Naive B cell (primary cell): ENCODE measurements at places on chromosomes 11 and 22. TPM values are rescaled to one million over a fixed set of nuclear protein-coding genes. Genes with fewer than 3 reads are reported as not detected.

DNA sequence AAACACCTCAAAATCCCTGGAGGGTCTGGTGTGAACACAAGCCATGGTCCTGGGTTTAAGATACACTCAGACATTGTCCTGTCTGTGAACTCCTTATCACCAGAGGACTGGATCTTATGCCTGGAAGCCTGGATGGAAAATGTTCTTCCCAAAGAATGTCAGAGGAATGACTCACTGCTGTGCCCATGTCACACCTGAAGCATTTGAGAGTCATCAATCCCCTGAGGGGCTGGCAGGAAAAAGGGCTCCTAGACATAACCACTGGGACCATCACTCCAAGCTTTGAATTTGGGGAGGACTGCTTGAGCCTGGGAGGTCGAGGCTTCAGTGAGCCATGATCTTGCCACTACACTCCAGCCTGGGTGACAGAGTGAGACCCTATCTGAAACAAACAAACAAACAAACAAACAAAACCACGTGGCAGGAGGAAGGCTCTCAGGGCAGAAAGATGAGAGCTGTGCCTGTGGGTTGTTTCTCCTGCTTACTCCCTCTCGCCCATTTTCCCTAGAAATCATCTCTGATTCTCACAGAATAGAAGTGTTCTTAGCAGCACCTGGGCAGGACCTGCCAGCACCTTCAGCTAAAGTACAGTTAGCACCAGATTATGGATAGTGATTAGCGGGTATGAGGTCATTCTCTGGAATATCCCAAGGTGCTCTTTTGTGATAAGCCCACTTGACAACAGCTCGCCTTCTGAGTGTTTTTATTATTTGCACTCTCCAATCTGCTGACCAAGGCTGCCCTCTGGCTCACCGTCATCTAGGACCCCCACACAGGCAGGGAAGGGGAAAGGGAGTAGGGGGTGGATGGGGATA, 11.9 kb upstream of the PRG2 start:
- peaks cover 2% of the 10 kb centered on the region for H3K36me3 ChIP-seq
- H3K27ac ChIP-seq, result peak overlapping the region; percentile 28
- H3K27me3 ChIP-seq, result no peaks in the 10 kb centered on the region
- peaks cover 13% of the 10 kb centered on the region for H3K4me1 ChIP-seq
- no peak for DNase-seq
- H3K4me3 ChIP-seq, result no peak overlapping the region

The VPREB1 gene
- 23.1 TPM for polyA plus RNA-seq

- H3K4me3 ChIP-seq, result no peak within 1 kb of the TSS
- no peak within 1 kb of the TSS for H3K27ac ChIP-seq
- H3K36me3 ChIP-seq, result no peaks in the 10 kb centered on the region
- H3K27me3 ChIP-seq, result peaks cover 58% of the 10 kb centered on the region
Observed at GRCh38 chr11:18046116-18046777, at the start of gene TPH1. TSS of gene TPH1 (minus strand) at chr11:18046269. CDS start at chr11:18040762, 5,507 bp downstream.

GRCh38 chr11:103729617-103730016, 306.8 kb upstream of the DDI1 start:
- H3K27me3 ChIP-seq, result no peaks in the 10 kb centered on the region
- no peaks in the 10 kb centered on the region for H3K4me1 ChIP-seq
- no peak overlapping the region for H3K27ac ChIP-seq
- no peak for DNase-seq

The PLA2G3 gene
- not detected for polyA plus RNA-seq

The TAF6L gene
- 9.9 TPM for polyA plus RNA-seq

DNA sequence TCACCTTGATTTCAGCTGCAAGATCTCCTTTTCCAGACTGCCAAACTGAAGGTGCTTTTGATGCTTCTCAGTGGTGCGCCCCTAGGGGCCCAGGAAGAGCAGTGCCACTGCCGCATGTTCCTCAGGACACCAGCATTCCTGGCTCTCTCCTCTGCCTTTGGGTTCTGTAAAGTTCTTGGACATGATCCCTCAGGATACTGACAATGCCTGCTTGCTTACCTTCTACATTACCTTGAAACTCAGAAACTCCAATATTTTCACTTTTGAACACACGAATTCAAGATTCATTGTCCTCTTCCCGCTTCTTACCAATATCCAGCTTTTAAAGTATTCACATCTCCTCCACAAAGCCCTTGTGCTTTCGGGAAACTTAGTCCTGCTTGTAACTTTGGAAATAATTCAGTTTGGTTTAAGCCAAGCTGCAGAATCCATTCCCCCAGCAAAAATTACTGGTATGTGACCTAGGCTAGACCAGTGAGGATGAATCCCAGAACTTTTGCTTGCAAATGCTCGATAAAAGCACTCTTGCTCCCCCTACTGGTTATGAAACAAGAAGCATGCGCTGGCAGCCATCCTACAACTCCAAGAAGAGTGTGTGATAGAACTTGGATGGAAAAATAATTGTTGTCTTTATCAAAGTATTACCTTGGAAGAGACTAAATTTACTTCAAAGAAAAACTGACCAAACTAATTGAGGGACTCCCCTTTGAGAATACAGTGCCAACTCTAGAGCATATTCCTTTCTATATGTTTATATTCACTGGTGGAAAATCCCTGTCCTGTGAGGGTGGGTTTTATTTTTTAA, 16.5 kb upstream of the OR5B21 start:
- no peaks in the 10 kb centered on the region for H3K27me3 ChIP-seq
- H3K36me3 ChIP-seq, result peaks cover 12% of the 10 kb centered on the region
- H3K4me1 ChIP-seq, result peaks cover 36% of the 10 kb centered on the region

DNA sequence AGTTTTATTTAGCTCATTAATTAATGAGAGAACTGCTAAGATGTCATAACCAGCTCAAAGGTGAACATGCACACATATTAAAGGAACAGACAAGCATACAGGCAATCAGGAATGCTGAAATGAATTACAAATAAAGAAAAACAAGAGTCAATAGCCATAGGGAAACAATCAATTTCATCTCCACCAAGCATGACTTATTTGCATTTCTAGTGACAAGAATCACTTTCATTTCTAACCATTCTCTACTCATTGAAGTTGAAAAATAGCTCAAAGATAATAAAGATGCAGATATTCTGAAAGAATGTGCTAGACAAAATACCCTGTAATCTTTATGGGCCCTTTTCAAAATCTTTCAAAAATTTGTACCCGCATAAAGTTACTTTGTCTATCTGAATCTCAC, 23.2 kb downstream of the ISX start:
- no peak overlapping the region for H3K27ac ChIP-seq
- no peaks in the 10 kb centered on the region for H3K36me3 ChIP-seq
- DNase-seq, result no peak
- H3K4me3 ChIP-seq, result no peak overlapping the region
- no peaks in the 10 kb centered on the region for H3K4me1 ChIP-seq
- peaks cover 37% of the 10 kb centered on the region for H3K27me3 ChIP-seq

- no peak overlapping the region for H3K4me3 ChIP-seq
- H3K4me1 ChIP-seq, result peaks cover 37% of the 10 kb centered on the region
- H3K36me3 ChIP-seq, result peaks cover 22% of the 10 kb centered on the region
- no peaks in the 10 kb centered on the region for H3K27me3 ChIP-seq
- DNase-seq, result no peak
Observed at GRCh38 chr22:20036084-20036482, 15.2 kb downstream of the TANGO2 start.

- no peak overlapping the region for H3K27ac ChIP-seq
- DNase-seq, result no peak
- H3K36me3 ChIP-seq, result no peaks in the 10 kb centered on the region
- H3K4me1 ChIP-seq, result no peaks in the 10 kb centered on the region
- no peaks in the 10 kb centered on the region for H3K27me3 ChIP-seq
- no peak overlapping the region for H3K4me3 ChIP-seq
Observed at GRCh38 chr11:112715056-112715455, 246.2 kb upstream of the NCAM1 start.

The OR52I2 gene
- not detected for polyA plus RNA-seq

The OR56B4 gene
- not detected for polyA plus RNA-seq

DNA sequence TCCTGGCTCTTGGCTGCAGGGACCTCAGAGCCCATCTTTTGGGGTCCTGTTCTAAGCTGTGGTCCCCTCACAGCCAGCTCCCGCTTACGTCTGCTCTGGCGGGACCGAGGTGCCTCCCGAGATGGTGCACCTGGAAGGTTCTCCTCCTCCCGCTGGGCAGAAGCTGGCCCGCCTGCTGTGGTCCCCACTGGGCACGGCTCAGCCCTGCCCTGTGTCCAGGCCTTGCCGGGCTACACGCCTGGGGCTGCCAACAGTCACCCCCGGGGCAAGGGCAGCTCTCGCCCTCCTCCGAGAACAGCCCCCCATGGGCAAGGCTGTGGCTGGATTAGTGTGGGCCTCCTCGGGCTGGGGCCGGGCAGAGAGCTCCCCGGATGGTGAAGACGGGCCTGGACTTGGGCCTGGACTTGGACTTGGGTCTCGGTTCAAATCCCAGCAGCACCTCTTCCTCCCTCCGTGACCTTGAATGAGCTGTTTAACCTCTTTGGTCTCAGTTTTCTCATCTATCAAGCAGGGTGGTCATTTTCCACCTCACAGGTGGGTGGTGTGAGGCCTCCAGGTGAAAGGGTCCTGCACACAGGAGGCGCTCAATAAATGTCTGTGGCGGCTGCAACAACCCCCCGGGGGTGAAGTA, 998 bp downstream of the BAIAP2L2 start:
- peak overlapping the region; percentile 87 for H3K27ac ChIP-seq
- H3K36me3 ChIP-seq, result peaks cover 7% of the 10 kb centered on the region
- H3K4me3 ChIP-seq, result no peak overlapping the region
- no peak for DNase-seq
- no peaks in the 10 kb centered on the region for H3K27me3 ChIP-seq

The OR4C5 gene
- polyA plus RNA-seq, result not detected

The UQCC3 gene
- polyA plus RNA-seq, result 10.1 TPM

DNA sequence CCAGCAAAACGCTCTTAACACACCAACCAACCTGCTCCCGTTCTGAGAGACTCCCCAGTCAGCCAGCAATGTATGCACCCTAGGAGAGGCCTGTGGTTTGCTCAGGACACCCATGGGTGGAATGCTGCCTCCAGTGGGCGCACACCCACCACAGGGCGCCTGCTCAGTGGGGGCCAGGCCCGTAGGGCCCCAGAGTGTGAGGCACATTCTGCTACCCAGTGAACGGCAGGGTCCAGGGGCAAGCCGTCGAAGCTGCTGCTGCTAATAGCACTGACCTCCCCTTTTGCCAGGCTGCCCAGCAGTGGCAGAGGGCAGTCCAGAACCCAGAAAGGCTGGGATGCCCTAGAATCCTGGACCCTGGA, 12.8 kb downstream of the B3GAT1 start:
- peaks cover 46% of the 10 kb centered on the region for H3K27me3 ChIP-seq
- no peak overlapping the region for H3K4me3 ChIP-seq
- no peaks in the 10 kb centered on the region for H3K4me1 ChIP-seq
- no peak for DNase-seq

DNA sequence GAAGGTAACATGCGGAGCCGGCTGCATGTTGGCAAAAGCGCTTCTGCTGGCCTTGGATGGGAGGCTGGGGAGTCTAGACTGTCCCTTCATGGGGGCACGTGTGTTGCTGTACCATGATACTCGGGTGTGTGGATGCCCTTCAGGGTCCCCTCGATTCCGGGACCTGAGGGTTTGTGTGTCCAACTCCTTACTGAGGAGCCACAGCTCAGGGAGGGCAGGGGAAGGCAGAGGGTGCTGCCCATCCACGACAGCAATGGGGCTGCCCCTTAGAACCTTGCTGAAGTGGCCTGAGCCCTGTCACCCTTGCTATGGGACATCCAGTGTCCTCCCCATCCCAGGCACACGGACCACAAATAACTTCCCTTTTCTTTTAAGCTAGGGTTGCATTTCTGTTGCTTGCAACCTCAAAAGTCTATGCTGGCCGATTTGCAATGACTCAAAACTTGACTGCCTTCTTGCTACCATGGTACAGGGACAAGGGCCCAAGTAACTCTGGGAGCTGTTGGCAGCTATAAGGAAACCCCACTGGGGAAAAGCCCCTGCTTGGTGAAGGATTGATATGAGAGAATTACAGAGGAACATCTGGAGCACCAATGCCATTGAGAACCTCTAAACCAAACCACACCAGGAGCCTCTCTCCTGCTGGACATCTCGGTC, 43.8 kb downstream of the RTL6 start:
- H3K36me3 ChIP-seq, result no peaks in the 10 kb centered on the region
- no peak overlapping the region for H3K4me3 ChIP-seq
- DNase-seq, result no peak
- H3K27me3 ChIP-seq, result no peaks in the 10 kb centered on the region

The ZNF280B gene
- 4.1 TPM for polyA plus RNA-seq

The FXYD2 gene
- polyA plus RNA-seq, result not detected

DNA sequence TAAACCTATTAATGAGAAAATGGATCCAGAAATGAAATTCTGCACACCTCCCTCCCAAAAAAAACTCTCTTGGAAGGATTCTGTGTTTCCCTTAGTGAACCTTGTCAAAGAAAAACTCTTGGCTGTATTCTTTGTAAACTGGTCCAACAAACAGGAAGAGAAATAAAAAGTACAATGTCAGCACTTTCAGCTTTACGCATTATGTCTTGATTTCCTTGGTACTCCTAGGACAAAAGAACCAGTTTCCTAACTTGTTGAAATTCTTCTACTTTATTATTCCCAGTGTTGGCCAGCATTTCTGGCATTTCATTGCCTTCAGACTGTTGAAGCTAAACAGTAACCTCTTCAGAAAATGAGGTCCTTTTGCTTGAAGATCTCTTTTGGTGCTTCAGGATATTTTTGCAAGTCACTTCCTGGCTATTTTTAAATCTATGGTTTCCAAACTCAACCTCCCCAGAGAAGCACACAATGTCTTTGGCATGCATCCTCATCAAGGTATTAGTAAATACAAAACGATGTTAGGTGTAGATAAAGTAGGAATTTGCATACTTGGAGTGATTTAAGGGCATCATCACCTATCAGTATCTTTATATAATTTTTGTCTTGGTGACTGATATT, 342.7 kb downstream of the AASDHPPT start:
- no peak for DNase-seq
- H3K4me1 ChIP-seq, result no peaks in the 10 kb centered on the region
- H3K4me3 ChIP-seq, result no peak overlapping the region
- no peaks in the 10 kb centered on the region for H3K36me3 ChIP-seq
- H3K27ac ChIP-seq, result no peak overlapping the region

DNA sequence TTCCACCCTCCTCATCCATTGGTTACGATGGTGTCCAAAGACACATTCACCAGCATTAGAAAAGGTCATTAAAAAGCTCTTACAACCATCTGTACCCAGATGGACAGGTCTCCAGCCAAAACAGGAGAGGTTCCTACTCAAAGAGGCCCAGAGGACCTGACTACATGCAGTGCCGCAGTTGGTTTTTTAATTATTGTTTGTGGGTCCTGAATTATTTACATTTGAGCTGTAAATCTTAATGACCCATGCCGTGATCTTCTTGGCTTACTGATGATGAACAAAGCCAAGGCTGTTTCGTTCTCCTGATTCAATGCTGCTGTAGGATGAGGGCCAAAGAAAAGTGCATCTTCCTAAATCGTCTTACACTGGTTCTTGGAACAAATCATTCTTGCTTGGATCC, 83.7 kb downstream of the CADM1 start:
- no peaks in the 10 kb centered on the region for H3K27me3 ChIP-seq
- H3K4me1 ChIP-seq, result no peaks in the 10 kb centered on the region
- no peaks in the 10 kb centered on the region for H3K36me3 ChIP-seq

The FANCF gene
- 12.5 TPM for polyA plus RNA-seq

GRCh38 chr11:34451053-34451452, 12.3 kb downstream of the CAT start:
- H3K4me1 ChIP-seq, result peaks cover 36% of the 10 kb centered on the region
- DNase-seq, result no peak
- peaks cover 31% of the 10 kb centered on the region for H3K36me3 ChIP-seq
- no peaks in the 10 kb centered on the region for H3K27me3 ChIP-seq
- no peak overlapping the region for H3K4me3 ChIP-seq
